ENCODE measurements at places on chromosomes 2 and 18.

- peak; percentile 8 for DNase-seq
Measured at GRCh38 chr2:55269645-55269990, 587 bp upstream of the MTIF2 start.

DNA sequence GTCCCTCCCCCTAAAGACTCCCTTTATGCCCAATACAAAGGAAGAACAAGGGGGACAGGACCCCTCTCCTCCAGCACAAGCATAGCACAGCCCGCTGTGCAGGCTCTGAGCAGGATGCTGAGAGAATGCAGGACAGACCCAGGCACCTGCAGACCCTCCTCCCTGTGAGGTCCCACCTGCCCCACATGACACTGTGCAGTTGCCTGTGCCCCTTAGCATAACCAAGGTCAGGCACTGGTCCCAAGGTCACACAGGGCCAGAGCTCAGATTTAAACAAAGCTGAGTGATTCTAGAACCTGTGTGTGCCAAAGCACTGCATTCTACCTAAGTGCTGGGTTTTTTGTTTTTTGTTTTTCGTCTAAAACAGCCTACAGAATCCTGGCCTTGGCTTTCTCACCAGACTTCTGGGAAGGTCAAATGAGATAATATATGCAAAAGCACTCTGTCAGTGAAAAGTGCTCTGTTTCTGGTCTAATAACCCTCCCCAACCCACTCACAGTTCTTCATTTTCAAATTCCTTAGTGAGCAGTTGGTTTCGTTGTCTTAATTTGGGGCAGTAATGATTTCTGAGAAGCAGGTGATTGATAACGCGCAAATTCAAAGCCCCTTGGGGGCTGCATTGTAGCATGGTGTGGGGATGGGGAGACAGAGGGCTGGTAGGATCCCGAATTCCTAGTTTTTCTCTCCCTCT, 125.7 kb downstream of the KCTD1 start:
- DNase-seq, result no peak

GRCh38 chr2:97951155-97951680, 44.5 kb downstream of the TMEM131 start:
- DNase-seq, result no peak

DNA sequence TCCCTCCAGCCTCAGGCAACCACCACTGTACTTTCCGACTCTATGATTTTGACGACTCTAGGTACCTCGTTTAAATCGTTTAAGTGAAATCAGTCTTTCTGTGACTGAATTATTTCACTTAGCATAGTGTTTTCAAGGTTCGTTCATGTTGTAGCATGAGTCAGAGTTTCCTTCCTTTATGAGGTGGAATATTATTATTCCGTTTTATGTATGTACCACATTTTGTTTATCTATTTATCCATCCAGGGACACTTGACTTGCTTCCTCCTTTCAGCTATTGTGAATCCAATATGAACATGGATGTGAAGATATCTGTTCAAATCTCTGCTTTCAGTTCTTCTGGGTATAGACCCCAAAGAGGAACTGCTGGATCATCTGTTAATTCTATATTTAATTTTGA, 19.1 kb downstream of the IL1R2 start:
- DNase-seq, result peak; percentile 29

Data from fibroblast of pulmonary artery (primary cell).